ENCODE measurements at places on chromosomes 6 and 20.

DNA sequence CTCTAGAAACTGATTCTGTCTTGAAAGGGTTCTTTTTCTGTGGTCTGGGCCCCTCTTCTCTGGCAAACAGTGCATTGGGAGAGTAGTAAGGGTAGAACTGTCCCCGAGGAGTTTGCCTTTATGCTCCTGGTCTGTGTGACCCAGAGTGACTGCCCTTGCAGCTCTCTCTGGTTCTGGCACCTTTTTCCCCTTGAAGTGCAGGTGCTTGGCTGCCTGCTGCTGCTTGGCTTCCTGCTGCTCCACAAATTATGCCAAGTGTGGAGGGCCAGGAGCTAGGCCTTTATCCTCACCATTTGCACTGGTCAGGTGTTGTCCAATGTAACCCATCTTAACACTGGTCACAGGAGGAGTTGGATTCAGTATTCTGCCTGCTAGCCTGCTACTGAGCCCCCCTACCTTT is 11.2 kb downstream of the KIZ start:
- DNase-seq = no peak

DNA sequence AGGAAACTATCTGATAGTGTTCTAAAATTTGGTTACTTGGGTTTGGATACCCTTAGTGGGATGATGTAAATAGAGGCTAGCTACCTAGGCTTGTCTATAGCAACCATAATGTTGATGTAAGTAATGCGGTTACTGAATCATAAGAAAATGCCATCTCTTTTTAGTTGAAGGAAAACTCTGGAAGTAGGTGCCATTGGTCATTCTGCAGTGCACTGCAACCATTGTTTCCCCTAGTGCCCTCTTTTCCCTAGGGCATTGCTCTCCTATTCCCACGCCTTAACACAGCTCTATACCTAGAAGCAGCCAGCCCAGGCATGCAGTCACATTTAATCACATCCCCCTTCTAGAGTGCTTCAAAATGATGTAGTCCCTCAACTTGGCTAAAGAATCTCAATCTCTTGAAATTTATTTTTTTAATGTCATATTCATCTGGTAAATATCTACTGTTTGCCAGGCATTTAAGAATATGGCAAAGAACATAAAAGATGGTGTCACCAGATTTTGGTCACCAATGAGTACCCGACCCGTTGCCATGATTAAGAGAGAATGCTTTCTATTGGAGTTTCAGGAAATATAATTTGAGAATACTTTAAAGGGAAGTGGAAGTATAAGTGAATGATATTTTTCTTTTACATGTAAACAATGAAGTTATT is 10.4 kb downstream of the LOC128125822 start:
- no peak for DNase-seq

- DNase-seq = peak; percentile 85
Observed at GRCh38 chr6:119129148-119129967, 50.9 kb upstream of the FAM184A start.

- peak; percentile 40 for DNase-seq
Observed at GRCh38 chr20:52972965-52973819, 1.0 kb downstream of the TSHZ2 start.

- no peak for DNase-seq
Observed at GRCh38 chr6:36306375-36306774, 30.3 kb downstream of the BNIP5 start.

DNA sequence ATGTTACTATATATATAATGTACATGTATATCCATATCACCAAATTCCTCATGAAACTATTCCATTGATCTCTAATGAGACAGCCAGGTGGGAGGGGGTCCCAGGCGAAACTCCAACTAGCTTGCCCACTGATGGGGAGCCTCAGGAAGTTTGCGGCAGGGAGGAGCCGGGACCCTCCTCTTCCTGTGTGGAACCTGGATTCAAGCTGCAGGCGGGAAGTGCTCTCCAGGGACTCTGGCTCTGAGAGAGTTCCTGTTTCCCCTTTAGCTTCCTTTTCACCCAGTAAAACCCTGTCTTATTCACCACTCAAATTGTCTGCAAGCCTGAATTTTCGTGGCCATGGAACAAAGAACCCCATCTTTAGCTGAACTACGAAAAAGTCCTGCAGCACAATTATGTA is 152.2 kb downstream of the OPN5 start:
- DNase-seq = no peak

DNA sequence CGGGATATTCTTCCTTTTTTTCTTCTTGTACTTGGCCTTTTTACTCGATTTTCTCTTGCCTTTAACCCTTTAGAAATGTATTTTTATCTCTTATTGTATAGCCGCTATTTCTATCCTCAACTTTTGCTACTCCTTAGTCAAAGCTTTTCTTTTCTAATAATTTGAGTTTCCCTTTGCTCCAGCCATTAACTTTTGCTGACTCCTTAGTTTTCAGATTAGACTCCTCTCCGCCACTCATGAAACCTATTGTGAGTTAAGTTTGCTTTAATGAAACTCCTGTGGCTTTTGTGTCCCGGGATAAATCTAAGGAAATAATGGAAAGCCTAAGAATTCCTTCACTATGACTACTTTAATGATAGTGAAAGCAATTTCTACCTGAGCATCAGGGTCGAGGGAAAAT is 590.3 kb upstream of the CITED2 start:
- no peak for DNase-seq

DNA sequence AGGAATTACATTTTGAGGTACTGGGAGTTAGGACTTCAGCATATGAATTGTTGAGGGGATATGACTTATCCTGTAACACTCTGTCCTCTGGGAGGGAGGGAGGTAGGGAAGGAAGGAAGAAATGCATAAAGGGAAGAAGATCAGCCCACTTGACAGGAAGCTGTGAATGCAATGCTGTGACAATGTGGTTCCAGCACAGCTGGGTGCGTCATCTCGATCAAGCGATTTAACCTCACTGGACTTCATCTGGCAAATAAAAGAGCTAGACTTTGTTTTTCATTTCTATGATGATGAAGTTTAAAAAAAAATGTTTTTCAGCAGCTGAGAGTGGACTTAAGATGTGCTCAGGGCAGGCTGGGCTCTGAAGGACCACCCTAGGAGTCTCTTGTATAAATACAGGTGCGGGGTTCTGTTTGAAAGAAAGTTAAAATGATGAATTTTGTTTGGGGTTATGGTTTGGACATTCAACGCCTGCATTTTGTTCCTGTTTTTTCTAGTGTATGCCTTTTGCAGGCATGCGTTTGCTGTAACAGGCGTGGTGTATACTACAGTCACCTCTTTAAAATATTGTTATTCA is 178.1 kb downstream of the RIMS1 start:
- DNase-seq = no peak

DNA sequence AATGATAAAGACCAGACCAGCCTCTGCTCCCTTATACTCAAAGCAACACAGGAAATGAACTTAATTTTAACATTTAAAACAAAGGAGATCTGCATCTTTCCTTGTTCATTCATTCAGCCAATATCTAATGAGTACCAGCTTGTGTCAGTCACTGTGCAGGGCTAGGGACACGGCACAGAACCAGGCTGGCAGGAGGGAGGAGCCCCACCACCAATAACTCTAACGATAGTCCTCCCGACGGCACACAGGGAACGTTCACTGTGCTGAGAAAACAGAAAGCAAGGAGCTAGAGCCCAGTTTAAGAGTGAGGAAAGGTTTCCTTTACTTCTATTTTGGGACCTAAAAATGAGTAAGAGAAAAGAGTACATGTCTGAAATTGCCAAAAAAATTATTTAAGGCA is 9.9 kb downstream of the ETV7 start:
- DNase-seq = no peak

DNA sequence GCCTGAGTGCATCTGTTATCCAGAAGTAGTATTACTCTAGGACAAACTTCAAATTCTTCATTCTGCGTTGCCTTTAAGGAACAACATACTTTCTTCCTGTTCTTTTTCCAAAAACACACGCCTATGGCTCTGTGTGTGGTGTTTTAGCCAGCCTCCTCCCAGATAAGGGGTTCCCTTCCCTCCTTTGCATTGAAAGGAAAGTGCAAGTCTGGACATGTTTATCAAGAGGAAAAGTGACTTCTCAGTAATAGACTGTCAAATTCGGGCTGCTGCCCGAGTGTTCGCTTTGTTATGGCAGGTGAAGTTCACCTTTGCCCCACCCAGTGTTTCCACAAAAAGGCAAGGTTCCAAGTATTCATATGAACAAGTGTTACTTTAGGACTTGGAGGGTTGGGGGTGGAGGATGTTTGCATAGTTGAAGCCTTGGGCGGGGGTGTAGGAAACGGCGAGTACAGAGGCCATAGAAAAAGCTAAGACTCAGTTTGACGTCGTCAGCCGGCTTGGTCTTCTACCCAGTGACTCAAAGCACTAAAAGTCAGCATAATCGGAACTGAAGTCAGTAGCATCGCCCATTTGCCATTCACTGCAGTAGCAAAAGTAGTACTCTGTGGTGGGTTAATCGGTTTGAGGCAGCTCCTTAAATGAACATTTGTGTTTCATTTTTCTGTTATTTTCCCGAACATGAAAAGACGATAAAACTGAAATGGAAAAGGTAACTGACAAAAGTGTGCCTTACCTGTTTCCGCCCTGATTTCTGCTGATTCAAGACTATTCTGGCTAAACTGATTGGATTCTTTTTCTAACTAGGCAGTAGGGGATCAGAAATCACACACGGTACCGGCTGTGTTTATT is 12.5 kb downstream of the PRDM1 start:
- peak; percentile 83 for DNase-seq

- no peak for DNase-seq
Observed at GRCh38 chr20:48607544-48607865, 220.3 kb downstream of the PREX1 start.

DNA sequence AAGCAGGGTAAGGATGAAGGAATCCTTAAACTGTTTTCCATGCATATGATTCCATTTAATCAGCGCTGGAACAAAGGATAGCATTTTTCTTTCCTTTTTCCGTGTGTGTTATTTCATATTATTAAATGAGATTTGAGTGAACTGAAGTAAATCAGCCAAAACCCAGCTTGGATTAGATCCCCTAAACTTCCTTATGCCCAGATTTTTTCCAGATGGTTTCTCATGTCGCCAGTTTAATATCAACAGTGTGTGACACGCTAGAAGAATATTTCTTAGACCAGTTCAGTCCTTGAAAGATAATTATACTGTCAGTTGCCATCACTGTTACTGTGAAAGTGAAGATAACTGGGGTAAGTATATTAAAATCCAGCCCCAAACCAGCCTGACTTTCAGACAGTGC is 1009.4 kb downstream of the KIF16B start:
- DNase-seq = no peak

GRCh38 chr6:92710048-92710447 is 709.3 kb downstream of the EPHA7 start:
- DNase-seq = no peak

GRCh38 chr20:54056762-54057639 is 13.4 kb downstream of the BCAS1 start:
- no peak for DNase-seq

DNA sequence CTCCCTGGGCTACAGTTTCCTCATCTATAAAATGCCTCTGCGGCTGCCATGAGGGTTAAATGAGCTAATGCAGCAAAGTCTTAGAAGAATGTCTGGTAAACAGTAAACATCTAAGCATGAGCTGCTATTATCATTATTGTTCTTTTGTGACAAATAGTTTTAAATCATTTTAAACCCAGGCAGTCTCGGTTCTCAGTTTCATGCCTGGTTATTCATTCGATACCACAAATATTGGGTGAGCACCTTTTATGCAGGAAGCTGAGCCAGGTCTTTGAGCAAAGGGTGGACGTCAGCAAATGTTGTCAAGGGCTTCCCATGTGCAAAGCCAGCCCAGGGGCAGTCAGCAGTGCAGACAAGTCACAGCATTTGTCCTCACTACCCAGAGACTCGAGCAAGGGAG is 128.7 kb downstream of the NFATC2 start:
- DNase-seq = no peak

- DNase-seq = no peak
Observed at GRCh38 chr6:399785-400534, 8.4 kb downstream of the IRF4 start.

- no peak for DNase-seq
Observed at GRCh38 chr6:105765239-105765638, 320.9 kb upstream of the PRDM1 start.

- peak; percentile 83 for DNase-seq
Observed at GRCh38 chr20:50729901-50730764, 1.2 kb upstream of the PARD6B start.

DNA sequence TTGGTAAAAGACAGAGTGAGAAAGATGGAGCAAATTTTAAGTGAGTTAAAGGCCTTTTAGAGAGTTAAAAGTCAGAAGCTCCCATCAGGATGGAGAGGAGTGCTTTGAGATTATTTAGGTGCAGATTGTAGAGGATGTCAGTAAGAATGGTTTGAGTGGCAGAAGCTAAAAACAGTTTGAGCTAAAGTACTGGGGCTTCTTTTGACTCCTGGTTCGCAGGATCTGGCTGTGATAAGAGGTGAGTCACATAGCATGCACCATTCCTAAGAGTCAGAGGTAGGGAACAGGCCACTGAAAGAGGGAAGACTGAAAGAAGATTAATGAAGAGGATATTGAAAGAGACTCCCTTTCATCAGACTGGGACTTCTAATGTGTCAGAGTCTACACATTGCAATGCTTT is 1047.9 kb upstream of the MAP3K7 start:
- peak; percentile 3 for DNase-seq

- DNase-seq = peak; percentile 11
Observed at GRCh38 chr6:38997128-38997761, 51.3 kb upstream of the GLP1R start.

DNA sequence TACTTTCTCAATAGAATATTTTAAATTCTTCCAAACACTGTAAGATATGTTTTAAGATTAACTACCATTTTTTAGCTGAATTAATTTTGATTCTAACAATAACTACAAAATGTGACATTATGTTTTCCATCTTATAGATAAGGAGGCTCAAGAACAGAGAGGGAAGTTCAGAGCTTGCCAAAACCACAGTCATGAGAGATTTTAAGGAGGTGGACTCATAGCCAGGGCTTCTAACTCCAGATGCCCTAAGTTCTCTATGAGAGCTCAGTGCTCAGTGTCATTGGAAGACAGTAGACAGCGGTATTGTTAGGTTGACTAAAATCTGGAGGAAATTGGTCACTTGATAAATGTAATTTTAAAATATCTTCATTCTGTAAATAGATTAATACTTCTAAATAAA is 144.2 kb downstream of the PACRG start:
- DNase-seq = no peak

- no peak for DNase-seq
Observed at GRCh38 chr6:70575899-70576495, 9.3 kb downstream of the SDHAF4 start.

DNA sequence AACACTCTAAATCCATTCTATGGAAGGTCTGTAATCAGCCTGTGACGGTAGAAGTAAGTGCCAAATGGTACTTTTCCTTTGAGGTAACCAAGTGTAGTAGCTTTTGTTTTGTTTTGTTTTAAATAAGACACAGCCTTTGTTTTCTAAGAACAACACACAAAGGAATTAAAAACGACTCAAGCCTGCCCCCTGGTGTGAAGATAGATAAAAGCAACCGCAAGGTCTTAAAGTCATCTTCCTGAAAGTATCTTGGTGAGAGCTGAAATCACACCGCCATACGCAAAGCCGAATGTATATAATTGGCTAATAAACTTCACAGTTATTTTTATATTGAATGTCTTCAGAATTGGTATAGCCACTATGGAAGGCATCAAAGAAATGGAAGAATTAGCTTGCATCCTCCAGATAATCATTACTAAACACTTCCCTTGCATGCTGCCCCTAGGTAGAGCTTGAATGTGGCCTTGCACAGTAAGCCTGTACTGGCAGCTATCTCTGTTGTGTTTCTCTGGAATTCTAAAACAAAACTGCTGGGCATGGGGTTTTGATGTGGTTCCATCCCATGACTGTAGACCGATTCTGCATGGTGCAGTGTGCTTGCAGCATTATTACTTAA is 95.6 kb downstream of the LAMP5 start:
- DNase-seq = peak; percentile 67

All from mesenchymal stem cell (in vitro differentiated cells and primary cell).